ENCODE measurements at places on chromosomes 11 and 22.

GRCh38 chr11:282630-283360 lies 4.6 kb downstream of the NLRP6 start:
- no peak for DNase-seq

DNA sequence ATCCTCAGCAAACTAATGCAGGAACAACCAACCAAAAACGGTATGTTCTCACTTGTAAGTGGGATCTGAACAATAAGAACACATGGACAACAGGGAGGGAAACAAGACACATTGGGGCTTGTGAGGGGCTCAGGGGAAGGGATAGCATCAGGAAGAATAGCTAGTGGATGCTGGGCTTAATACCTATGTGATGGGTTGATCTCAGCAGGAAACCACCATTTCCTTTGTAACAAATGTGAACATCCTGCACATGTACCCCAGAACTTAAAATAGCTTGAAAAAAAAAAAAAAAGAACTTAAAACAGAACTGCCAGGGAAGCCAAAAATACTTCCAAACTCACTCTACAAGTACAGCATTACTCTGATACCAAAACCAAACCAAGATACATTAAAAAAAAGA lies 33.8 kb downstream of the CASP4 start:
- DNase-seq: no peak

- DNase-seq: no peak
Observed at GRCh38 chr11:110475671-110476070, 45.9 kb downstream of the FDX1 start.

DNA sequence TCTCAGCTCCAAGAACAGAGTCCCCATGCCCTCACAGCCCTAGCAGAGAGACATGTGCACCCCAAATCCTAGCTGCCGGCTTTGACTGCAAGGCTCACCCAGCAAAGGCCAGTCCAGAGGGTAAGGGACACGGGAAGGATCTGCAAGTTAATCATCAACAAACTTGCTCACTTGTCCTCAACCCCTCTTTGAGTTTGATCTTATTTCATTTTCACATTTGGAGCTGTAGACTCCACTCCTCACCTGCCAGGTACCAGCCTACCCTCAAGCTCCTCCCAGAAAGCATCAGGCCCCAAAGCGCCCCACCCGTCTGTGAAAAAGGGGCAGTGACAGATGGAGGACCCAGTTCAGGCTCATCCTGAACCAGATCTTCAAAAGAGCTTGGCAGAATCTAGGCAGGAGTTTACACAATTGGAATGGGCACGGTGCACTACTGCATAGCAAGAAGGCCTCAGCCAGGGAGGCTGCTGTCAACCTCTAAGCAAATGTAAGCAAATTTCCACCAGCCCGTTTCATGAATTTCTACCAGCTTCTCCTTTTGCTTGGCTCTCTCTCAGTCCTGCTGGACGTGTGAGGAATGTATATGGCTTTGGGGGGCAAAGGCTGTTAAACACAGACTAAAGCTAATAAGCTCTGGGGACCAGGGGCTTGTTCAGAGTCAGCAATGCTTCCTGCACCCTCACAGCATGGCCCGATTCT lies 5.5 kb downstream of the EHD1 start:
- no peak for DNase-seq

- DNase-seq: no peak
Observed at GRCh38 chr11:40323241-40323640, 1136.2 kb downstream of the LRRC4C start.

- DNase-seq: no peak
Observed at GRCh38 chr22:48745842-48746788, 1081.6 kb downstream of the BRD1 start.
